ENCODE measurements at places on chromosomes 11 and 22.

GRCh38 chr11:36702330-36703054 lies 104.5 kb upstream of the RAG2 start:
- peak; percentile 94 for DNase-seq

- no peak for DNase-seq
Observed at GRCh38 chr22:46638601-46639431, 18.6 kb downstream of the GRAMD4 start.

GRCh38 chr22:38859581-38860282 lies 12.3 kb downstream of the CBX6 start:
- DNase-seq = no peak

- DNase-seq = no peak
Observed at GRCh38 chr11:29616611-29617010, 400.2 kb downstream of the KCNA4 start.

DNA sequence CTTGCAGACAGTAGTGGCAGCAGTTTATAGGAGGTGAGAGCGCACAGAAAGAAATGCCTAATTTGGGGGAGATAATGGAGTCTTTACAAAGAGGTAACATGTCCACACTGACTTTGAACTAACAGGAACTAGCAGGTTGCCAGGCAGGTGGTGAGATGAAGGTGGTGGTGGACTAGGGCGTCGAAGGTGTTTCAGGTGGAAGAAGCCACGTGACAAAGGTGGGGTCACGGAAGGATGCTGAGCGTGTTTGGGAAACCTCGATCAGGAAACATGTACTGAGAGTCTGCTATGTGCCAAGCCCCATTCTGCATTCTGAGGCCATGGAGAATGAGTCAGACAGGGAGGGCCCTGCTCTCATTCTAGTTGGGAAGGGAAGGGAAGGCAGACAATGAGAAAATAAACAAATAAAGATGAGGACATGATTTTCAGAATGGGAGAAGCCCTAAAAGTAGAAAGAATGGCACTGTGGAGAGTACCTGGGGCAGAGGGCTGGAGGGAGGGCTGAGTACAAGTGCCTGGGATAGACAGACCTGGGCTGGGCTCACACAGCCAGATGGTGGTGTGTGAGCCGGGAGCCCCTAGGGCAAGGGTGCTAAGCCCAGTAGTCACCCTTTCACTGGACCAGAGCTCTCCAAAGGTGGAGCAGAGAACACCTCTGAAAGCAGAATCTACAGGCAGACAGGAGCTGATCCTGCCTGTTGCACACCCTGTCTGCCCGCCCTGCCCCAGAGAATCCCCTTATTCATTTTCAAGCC lies 16.2 kb upstream of the NNMT start:
- DNase-seq = no peak

DNA sequence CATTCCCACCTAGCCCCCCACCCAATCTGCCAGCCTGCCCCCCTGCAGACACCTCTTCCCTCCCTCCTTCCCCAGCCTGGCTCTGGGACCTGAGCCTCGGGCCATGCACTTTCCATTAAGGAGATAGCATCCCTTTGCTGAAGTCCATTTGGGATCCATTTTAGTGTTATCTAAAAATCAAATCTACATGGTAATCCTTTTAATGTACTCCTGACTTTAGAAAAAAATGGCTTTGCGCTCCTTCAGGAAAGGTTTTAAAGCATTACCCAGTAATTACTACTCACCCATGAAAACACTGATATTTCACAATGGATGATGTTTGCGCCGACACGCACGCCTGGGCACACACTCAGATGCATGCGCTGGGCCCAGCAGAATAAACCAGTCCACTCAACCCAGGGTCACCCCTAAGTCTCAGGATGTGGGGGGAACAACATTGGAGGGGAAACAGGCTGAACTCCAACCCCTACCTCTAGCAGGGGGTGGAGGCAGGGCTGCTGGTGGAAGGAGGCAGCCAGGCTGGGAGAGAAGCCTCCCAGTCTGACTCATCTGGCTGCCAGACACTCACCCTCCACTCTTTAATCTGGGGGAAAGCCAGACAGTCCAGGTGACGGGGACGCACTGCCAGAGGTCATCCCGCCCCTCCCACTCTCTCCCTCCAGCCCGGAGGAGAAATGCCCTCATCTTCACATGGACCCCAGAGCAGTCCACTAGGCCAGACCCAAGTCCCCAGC lies 29.8 kb downstream of the LMO1 start:
- peak; percentile 32 for DNase-seq

DNA sequence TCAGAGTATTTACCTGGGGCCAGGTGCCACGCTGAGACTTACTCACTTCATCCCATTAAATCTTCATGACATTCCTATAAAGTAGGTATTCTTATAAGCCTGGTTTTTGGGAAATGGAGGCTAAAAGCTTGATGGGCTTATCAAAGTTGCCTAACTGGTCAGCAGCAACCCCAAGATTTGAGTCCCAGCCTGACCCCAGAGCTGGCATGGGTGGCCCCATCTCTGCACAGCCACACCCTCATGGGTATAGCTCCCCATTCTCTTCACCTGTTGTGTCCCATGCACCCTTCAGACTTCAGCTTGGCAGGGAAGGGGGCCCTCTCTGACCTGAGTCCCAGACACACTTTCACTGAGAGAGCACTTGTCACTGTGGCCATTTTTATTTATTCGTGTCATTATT lies 37.4 kb upstream of the TP53I11 start:
- DNase-seq = no peak

DNA sequence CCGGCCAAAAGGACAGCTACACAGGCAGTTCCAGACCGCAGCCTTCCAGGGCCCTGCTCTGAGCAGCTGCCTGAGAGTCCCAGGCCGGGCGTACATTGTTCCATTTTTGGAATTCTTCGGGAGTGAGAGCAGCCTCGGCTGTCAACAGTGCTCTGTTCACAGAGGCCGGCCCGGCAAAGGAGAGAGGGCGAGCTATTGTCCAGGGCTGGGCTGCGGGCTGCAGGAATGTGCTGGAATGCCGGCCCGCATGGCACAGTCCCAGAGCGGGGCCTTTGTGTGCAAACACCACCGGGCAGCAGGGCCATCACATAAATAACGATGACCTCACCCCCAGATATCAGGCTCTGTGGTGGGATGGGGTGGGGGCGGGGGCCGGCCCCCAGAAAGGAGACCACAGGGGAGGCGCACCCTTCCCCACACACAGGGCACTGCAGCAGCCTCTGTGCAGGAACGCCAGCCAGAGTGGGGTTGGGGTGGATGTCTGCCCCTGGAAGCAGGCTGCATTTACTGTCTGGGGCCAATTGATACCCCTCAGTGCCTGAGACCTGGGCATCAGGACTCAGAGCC lies 15.8 kb downstream of the LINC01488 start:
- no peak for DNase-seq

DNA sequence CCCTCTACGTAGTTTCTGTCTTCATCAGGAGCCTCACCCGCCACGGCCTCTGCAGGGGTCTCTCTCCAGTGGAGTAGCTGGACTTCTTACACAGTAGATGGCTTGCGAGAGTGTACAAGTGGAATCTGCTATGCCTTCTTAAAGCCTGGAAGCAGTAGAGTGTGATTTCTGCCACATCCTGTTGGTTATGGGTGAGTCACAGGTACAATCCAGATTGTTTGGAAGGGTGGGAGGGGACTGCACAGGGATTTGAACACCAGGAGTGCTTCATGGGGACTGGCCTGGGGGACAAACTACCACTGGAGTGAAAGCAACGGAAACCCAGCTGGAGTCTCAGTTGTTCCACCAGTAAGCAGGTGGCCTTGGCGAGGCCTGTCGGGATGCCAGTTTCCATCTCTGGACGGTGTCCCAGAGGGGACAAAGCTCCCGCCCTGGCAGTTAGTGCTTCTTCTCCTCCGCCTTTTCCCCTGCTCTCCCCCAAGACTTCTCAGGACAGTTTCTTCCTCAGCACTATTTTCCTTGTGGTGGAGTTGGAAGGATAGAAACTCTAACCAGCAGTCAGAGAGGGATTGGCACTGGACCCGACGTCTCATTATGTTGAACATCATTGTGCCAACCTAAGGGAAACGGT lies 85.0 kb upstream of the RCN1 start:
- no peak for DNase-seq

DNA sequence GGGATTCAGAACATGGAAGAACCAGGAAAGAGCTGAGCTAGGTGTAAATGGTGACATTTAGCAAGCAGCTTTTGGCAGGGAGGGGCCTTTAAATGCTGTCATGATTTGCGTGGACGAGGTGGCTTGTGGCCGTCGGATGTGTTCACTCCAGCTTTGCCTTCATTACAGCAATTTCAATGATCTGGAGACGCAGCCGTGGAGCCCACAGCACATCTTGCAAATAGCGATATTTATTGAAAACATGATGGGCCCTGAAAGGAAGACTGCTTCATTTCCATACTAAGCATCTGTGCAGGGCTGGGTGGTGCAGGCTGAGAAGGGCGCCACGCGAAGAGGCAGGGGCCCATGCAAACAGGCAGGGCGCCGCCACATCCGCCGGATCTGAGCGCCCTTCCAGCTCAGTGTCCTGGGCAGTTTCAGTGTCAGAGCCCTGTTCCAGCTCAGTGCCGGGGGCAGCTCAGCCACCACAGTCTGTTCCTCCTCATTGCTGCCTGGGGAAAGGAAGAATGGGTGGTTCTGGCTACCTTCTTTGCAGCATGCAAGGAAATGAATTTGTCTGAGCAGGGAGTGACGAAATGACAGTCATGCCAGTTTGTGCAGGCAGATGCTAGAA lies 111.1 kb upstream of the TTC12 start:
- DNase-seq = no peak

DNA sequence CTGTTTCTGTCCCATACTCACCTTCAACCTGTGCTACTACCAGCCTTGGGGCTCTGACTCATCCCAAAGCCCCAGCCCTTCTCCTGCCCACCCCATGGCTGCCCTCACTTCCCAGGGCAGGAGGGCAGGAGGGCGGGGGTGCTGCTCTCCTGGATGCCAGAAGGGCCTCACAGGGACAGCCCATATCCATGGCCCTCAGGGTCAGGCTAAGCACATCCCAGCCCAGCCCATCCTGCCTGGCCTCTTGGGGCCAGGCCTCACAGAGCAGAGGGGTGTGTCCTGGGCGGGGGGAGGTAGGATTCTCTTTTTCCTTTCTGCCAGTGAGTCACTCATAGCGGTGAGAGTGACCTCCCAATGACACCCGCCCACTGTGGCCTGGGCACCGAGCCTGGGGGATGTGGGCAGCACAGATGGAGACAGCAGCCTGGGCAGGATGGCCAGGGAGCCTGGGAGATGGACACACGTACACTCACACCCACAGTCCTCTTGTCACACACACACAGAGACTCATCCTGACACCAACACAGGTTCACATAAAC lies 2.4 kb downstream of the LTBP3 start:
- DNase-seq = no peak

- no peak for DNase-seq
Observed at GRCh38 chr11:129436573-129436972, 60.9 kb downstream of the BARX2 start.

GRCh38 chr11:34585304-34585734 lies 35.6 kb upstream of the EHF start:
- DNase-seq = no peak

- peak; percentile 44 for DNase-seq
Observed at GRCh38 chr22:42344361-42344905, 74.0 kb upstream of the TCF20 start.

GRCh38 chr11:121793291-121793690 lies 322.7 kb downstream of the BLID start:
- DNase-seq = no peak

DNA sequence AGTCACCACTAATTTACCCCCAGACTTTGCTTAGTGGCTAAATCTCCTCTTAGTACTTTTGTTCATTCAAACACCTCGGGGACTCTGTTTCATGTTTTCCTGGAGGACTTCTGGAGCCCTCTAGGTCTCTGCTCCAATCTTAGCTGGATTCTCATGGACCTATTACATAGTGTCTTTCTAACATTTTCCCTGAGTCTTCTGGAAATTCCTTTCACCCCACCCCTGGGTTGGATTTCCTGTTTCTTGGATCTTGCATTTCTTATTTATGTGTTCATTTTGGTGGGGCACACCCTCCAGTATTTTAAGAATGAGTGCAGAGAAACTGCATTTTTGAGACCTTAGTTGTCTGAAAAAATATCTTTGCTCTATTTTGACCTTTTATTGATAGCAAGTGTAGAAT lies 220.1 kb downstream of the BLID start:
- no peak for DNase-seq

GRCh38 chr11:41146326-41146725 lies 313.1 kb downstream of the LRRC4C start:
- DNase-seq = no peak

GRCh38 chr11:133064152-133064877 lies 468.0 kb downstream of the OPCML start:
- peak; percentile 90 for DNase-seq

DNA sequence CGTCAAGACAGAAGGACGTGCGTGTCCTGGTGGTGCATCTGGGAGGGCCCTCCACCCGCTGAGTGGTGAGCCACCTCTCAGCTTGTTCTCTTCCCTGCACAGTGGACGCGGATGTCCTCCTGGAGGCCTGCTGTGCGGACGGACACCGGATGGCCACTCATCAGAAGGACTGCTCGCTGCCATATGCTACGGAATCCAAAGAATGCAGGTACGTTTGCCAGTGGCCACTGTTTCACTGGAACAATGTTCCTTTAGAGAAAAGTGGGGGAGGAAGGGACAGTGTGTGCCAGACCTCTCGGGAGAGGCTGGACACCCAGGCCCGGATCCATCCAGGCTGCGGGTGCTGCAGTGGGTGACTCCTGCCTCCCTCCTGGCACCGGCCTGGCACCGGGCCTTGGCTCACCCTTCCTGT lies 15.9 kb downstream of the FBLN1 start:
- DNase-seq = no peak

All from NCI-H2227 treated with DMSO at 0.1 percent for 48 hours (cell line).